ENCODE measurements at places on chromosomes 16 and 17.
A peak's percentile ranks its signal among the peaks of the same experiment; 100 is the strongest.

DNA sequence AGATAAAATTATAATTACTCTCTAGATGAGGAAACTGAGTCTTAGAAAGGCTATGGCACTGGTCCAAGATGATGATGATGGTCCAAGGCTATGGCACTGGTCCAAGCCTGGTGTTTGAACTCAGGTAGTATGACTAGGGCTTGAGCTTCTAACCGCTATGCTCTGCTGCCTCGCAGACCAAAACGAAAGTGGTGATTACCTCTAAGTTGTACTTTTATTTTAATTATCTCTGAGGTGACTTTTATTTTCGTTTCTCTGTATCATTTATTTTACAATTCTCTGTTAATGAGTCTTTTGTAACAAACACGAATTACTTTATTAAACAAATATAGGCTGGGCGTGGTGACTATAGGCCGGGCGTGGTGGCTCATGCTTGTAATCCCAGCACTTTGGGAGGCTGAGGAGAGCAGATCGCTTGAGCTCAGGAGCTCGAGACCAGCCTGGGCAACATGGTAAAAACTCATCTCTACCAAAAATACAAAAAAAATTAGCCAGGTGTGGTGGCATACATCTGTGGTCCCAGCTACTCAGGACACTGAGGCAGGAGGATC, 5.6 kb downstream of the REXO5 start:
- DNase-seq: peak; percentile 9

GRCh38 chr16:9610727-9611126, 519.3 kb downstream of the HAPSTR1 start:
- DNase-seq: no peak

DNA sequence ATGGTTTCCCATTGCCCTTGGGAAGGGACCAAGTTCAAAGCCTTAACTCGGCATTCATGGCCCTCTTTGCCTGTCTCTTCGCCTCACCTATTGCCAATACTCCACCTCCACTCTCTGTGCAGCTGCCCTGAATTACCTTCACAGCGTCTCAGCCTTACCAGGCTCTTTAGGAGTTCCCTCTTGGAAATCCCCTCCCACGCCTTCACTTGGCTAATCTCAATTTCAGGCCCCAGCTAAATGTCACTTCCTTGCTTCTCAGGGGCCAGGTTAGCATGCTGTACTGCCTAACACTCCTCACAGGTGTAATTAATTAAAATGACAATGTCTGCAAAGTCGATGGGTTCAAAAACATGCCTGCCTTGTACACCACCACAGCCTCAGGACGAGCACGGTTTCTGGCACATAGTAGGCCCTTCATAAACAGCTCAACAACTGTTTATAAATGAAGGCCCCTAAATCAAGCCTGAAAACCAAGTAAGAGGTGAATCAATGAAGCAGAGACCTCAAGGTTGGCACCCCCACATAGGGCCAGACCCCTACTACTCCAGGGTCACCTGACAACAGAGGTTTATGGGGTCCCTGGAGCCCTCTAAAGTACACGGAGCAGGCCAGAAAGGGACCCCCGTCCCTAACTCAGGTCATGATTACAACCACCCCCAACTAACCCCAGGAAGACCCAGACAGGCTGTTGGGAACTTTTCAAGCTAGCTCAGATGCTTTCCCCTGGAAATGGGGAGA, 11.2 kb upstream of the EEF2K start:
- DNase-seq: peak; percentile 73

DNA sequence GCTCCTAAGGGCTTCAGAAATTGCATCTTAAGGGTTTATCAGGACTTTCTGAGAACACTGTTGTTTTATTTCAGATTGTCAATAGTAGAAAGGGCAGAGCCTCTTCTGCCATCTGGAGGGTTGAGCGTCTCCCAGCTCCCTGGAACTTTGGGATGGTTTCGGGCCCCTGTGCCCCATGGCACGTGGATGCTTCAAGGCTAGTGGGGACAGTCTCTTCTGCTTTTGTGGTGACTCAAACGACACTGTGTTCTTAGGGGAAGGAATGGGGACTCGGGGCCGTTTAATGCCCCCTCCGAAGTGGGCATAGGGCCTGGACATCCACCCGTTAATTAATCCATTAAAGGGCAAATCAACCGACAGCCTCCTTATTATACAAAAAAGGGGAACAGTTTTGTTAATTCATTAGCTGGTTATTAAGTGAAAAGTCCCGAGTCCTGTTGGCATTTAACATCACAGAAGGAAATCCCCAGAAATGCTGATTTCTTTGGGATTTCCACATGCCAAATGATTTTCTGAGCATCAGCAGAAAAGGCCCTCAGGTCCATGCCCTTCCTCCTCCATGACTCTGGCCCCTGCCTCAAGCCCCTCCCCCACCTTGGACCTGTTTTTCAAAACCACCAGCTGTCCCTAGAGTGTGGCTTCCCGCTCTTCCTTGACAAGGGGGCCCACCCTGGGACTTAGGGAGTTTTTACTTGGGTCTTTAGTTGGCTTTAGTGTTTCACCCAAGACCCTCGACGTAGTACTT, 68.7 kb downstream of the ARSG start:
- no peak for DNase-seq

GRCh38 chr16:15604460-15605440, 38.2 kb downstream of the MARF1 start:
- no peak for DNase-seq

DNA sequence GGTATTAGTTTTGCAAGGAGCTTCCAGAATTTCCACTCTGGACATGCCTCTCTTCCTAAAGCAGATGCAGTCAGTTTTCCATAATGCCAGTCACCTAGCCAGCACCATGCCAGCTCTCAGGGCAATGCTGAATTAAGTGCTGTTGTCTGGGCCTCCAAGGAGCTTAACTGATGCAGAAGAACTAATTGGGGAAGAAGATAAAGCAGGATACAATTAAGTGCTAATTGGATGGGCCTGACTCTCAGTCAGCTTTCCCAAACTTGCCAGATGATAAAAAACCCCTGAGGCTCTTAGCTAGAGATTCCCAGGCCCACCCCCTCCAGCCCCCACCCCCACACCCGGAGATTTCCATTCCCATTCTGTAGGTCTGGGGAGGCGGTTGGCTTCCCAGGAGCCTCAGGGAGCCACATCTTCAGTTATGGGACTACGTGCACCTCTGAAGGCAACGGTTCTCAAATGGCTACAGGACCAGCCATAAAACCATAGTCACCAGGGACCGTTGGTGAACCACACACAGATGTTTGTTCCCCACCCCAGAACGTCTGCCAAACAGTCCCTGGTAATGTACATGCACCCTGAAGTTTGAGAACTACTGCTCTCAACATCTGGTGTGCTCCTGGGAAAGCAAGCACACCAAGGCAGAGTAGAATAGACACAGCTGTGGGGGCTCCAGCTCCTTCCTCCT, 499.1 kb upstream of the CDH5 start:
- DNase-seq: no peak
